ENCODE measurements at places on chromosomes 16 and 17. TPM values are rescaled to one million over a fixed set of nuclear protein-coding genes. Genes with fewer than 3 reads are reported as not detected.

GRCh38 chr16:65309354-65309753, 187.5 kb upstream of the CDH11 start:
- DNase-seq = no peak

DNA sequence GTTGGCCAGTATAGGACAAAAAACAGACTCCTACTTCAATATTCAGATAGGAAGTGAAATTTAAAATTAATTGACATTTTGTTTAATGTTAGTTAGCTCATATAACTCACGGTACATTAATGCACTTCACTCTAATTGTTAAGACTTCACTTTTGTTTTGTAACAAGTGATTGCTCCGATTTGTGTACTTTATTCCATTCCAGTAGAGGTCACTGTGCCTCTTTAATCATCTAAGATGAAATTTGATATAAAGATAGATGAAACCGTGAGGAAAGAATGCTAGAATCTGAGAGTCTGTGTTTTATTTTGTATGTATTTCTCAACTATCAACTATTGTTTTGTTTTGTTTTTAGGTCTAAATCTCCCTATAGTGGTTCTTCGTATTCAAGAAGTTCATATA, 29.0 kb downstream of the RBBP6 start:
- peak; percentile 8 for DNase-seq

GRCh38 chr17:71234349-71234748, 886.5 kb upstream of the SOX9 start:
- no peak for DNase-seq

DNA sequence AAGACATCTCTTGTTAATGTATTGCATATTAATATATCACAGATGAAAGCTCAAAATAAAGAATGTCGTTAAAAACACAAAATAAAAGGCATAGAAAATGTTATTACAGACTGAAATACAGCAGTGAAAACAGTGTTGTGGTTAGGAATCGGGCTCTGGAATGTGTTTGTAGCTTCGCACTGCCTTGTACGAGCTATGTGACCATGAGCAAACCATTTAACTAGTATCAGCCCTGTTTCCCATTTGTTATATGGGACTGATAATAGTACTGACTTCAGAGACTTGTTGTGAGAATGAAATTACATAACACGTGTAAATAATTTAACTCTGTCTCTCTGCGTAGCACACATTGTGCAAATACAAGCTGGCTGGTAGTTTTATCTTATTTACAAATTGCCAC, 648 bp upstream of the RBFOX1 start:
- DNase-seq = no peak

GRCh38 chr17:19868079-19868395, 301 bp upstream of the ULK2 start:
- DNase-seq = no peak

GRCh38 chr17:58117382-58117781, 30.8 kb upstream of the OR4D1 start:
- DNase-seq = no peak

DNA sequence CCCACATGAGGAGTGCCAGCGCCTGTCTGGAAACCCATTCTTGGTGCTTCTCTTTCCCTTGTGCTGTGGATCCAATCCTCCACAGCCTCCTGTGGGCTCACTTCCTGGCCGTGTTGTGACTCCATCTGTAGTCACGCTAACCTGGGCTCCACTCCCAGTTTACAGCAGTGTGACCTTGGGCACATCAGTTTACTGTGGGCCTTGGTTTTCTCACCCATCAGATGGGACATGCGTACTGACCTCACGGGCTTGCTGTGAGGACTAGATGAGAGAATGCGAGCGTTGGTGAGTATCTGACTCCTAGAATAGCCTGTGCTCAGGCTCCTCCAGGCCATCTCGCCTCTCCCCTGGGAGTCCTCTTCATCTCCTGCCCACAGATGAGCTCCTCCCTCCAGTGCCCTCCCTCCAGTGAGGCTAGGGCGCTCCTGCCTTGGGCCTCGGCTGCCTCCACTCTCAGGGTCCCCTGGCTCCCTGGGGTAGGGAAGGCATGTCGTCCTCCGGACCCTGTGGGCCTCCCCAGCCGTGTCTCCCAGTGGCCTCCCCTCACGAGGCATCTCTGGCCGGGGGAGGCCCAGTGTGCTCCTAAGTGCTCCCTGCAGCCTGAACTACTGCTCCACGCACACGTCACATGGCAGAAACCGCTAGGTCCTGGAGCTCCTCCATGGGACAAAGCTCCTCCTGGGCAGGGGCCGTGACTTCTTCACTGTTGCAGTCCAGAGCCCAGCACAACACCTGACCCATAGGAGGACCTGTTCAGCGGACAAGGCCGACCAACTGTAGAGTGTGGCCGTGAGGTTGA, 5.2 kb upstream of the FOXJ1 start:
- no peak for DNase-seq

DNA sequence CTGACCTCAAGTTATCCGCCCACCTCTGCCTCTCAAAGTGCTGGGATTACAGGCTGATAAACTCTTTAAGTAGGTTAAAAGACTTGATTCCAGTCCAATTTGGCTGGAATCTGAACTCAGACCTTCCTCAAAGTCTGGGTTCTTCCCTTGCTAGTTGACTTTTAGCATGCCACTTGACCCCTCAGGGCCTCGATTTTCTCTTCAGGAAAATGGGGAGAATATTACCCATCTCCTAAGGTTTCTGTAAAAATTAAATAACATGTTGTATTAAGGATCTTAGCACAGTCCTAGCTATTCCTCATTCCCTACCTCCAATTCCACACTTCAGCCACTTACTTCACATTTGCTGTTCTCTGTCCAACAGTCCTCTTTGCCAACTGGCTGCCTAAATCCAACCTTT, 1.9 kb downstream of the GTF3C1 start:
- DNase-seq = no peak

- DNase-seq = no peak
Measured at GRCh38 chr17:76549539-76549938, 9.7 kb downstream of the PRCD start.

DNA sequence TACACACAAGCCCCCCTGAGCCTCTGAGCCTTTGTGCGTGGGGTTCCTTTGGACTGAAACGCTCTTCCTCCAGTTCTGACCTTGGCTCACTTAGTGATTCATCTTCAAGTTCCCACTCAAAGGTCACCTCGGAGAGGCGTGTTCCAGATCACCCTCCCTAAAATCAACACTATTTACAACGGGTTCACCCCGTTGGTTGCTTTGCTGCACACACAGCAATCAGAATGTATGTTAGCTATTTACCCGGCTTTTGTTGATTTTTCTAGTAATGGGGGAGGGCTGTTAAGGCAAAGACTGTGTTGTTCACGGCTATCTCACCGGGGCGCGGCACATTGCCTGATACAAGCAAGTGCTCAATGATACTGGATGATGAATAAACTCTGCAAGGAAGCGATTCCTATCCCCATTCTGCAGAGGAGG, 977 bp downstream of the NAGPA start:
- DNase-seq = no peak

DNA sequence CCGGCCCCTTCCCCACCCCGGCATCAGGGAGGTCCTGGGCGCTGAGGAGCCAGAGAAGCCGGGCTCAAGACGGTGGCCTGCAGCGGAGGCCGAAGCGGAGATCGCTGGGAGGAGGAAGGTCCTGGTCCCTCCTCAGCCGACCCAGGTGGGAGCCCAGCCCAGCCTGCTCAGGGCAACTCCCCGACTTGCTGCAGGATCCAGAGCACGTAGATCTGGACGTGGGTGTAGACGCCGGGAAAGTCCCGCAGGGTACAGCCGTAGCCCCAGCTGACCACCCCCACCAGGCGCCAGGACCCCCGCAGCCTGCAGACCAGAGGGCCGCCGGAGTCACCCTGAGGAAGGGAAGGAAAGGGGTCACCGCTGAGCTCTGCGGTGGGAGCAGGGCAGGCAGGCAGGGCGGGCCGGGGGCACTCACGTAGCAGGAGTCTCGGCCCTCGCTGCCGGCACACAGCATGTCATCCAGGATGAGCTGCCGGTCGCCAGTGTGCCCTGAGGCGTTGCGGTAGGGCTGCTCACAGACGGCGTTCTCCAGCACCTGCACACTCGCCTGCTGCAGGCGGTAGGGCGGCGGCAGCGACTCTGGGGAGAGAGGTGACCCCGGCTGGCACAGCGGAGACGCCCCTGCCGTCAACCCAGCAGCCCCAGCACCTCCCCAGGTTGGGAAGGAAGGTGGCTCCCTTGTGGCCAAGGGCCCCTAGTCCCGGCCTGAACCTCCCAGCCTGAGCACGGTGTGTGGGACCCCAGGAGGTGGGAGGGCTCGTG, 5.4 kb downstream of the TPSD1 start:
- peak; percentile 21 for DNase-seq

DNA sequence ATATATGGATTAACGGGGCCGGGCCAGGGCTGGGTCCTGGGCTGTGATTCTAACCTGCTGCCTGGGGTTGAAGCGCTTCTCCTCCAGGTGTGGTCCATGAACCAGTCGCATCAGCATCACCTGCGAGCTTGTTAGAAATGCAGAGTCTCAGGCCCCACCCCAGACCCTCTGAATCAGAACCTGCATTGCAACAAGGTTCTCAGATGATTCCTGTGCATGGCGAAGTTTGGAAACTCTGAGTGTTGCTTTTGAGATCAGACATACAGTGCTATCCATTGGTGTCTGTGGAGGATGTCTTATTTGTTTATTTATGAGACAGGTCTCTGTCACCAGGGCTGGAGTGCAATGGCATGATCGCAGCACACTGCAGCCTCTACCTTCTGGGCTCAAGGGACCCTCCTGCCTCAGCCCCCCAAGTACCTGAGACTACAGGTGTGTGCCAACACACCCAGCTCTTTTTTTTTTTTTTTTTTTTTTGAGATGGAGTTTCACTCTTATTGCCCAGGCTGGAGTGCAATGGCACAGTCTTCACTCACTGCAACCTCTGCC, 99.8 kb downstream of the PITPNC1 start:
- DNase-seq = no peak

DNA sequence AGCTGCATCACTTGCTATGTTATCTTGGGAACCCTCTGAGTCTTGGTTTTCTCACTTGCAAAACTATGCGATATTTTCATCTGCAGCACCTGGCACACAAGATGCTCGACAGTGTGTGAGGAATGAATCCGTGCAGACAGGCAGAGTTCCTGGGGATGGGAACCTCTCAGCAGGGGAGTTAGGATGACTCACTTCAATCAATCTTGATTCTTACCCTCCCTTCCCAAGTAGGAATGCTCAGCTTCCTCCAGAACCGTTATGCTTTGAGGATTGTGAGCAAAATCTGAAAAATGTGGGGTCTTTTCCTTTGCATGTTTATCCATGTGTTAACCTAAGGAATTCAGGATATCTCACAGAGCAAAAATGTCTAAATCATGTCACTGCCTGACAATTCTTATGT, 68.9 kb upstream of the HNF1B start:
- DNase-seq = no peak

GRCh38 chr16:88393034-88393433, 10.3 kb downstream of the ZNF469 start:
- DNase-seq = no peak

The TLK2 gene
- 35.8 TPM for total RNA-seq

The CRYBA1 gene
- total RNA-seq = not detected

The SLC5A2 gene
- 0.78 TPM for total RNA-seq

The HLF gene
- total RNA-seq = 0.32 TPM

Data from mammary epithelial cell (primary cell).